ENCODE measurements at places on chromosomes 1 and 21. TPM values are rescaled to one million over a fixed set of nuclear protein-coding genes. Genes with fewer than 3 reads are reported as not detected.

MOB3C gene
- total RNA-seq, result 17.4 TPM

DNA sequence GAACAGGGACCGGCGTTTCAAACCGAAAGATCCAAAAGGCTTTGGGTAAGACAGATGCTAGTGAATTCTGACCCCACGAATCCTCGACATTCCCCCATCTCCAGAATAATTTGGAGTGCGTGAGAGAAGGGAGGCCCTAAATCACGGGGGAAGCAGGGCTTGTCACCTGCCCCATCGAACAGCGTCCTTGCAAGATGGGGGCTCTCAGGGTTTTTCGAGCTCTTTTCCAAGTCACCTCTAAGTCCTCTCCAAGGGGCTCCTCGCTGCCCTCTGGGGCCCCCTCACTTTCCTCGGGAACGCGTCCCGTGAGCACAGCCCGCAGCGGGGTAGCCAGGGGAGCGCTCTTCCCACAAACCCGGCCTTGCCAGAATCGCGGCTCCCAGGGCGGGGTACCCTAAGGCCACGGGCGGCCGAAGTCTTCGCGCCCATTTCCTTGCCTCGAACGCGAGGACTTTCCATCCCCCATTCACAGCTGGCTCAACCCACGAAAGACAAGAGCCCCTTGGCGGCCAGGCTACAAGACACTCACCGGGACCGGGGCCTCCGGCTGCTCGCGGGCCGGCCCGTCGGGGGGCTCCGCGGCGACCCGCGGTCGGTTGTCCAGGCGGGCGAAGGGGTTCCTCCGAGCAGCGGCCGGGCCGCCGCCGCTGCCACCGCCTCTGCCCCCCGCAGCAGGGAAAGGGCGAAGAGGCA is 546 bp downstream of the DONSON start:
- peak; percentile 77 for DNase-seq

GRCh38 chr1:94327001-94327690 is 89.8 kb upstream of the ARHGAP29 start:
- peak; percentile 70 for DNase-seq

ZNF593 gene
- not detected for total RNA-seq

- no peak for DNase-seq
These were observed 155.0 kb downstream of the SETD4 start for GRCh38 chr21:35905096-35905962.

- DNase-seq, result no peak
These were observed 8.7 kb downstream of the RUNX3 start for GRCh38 chr1:24921412-24921811.

- no peak for DNase-seq
These were observed 119.8 kb upstream of the PTGFR start for GRCh38 chr1:78370779-78371482.

GRCh38 chr1:84171481-84171880 is 27.4 kb downstream of the PRKACB start:
- no peak for DNase-seq

TFF2 gene
- total RNA-seq, result 152 TPM

DNA sequence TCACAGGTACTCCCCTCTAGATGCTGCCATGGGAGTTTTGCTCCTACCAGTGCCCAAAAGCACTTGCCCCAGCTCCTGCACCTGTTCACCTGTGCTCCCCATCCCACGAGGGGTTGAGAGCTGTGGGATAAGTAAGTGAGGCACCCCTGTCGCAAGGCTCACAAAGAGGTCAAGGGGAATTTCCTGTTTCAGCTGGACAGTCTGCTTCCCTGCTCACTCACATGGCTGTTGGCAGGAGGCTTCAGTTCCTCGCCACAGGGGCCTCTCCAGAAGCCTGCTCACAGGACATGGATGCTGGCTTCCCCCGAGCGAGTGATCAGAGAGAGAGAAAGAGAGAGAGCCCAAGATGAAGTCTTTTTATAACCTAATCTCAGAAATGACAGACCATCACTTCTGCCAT is 8.7 kb upstream of the NCMAP start:
- DNase-seq, result no peak

DNA sequence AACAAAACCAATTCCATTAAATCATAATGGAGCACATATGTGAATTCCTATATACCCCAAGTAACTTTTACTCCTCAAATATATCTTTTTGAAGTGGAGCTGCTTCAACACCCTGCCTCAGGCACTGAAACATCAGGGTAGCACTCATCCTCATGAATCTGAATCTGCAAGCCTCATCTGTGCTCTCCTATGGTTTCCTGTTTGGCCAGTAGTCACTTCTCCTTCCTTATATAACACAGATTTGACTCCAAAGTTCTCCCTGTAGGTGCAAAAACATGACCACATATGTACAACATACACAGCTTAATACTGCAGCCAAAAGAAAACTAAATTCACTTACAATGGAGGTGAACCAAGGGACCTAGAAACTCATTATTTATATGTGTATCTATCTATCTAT is 7.2 kb downstream of the TRIT1 start:
- no peak for DNase-seq

PRAMEF10 gene
- not detected for total RNA-seq

- DNase-seq, result peak; percentile 67
These were observed 52.0 kb downstream of the SLX9 start for GRCh38 chr21:44991538-44992483.

PADI1 gene
- total RNA-seq, result 0.37 TPM
